Retinal pigment epithelial cell (primary cell): ENCODE measurements at places on chromosomes 7 and 10.

GRCh38 chr10:44126291-44126717 lies 258.6 kb downstream of the CXCL12 start:
- DNase-seq, result no peak

DNA sequence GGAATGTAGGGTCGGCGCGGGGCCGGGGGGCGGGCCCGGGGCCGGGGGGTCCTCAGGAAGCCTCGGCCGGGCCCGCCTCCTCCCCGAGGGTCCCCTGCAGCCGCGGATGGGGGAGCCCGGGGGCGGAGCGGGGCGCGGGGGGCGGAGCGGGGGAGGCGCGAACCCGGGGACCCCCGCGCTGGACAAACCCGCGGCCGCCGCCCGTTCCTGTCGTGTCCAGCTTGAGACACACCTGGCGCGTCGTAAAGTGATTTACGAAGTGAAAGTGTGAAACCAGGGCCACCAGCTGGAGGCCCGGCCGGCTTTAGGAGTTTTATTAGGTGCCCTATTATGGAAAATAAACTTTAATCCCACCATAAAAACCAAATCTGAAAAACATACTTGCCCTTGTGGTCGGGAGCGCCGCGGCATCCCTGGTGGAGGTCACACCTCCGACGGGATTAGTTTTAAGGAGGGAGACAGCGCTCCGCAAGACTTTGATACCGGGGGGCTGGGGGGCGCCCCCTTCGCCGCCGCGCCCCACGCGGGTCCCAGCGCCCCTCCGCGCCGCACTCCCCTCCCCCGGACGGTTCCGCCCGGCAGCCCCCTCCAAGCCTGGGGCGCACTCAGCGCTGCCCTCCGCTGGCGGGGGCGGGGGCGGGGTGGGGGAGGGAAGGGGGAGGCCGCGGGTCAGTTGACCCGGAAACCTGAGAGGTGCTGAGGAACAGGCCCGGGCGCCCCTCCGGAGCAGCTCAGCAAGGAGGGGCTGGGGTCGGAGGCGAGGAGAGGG lies 10.3 kb downstream of the MNX1 start:
- no peak for DNase-seq

DNA sequence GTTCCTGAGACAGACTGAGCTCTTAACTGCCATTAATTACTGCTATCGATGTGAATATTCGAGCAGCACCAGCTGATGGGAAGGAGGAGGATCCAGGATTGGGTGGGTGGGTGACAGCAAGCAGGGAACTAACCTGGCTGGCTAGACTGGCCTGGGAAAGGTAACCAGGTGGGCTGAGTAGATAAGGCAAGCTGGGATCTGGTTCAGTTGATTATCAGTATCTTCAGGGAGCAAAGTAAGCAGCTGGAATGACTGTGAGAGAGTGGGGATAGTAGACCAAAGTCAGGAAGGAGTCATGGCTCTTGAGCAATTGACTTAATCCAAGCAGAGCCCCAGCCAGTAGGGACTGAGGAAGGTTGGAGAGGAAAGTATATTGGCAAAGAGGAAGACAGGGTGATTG lies 46.9 kb upstream of the KMT2E start:
- no peak for DNase-seq

- no peak for DNase-seq
These were observed 22.2 kb downstream of the GSAP start for GRCh38 chr7:77393954-77394353.

DNA sequence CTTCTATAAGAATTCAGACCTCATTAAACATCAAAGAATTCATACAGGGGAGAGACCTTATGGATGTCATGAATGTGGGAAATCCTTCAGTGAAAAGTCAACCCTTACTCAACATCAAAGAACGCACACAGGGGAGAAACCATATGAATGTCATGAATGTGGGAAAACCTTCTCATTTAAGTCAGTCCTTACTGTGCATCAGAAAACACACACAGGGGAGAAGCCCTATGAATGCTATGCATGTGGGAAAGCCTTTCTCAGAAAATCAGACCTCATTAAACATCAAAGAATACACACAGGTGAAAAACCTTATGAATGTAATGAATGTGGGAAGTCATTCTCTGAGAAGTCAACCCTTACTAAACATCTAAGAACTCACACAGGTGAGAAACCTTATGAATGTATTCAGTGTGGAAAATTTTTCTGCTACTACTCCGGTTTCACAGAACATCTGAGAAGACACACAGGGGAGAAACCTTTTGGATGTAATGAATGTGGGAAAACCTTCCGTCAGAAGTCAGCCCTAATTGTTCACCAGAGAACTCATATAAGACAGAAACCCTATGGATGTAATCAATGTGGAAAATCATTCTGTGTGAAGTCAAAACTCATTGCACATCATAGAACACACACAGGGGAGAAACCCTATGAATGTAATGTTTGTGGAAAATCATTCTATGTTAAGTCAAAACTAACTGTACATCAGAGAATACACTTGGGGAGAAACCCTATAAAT lies 24.1 kb downstream of the ZNF37A start:
- no peak for DNase-seq

- no peak for DNase-seq
These were observed 38.3 kb upstream of the ZNF248 start for GRCh38 chr10:37895674-37896073.

DNA sequence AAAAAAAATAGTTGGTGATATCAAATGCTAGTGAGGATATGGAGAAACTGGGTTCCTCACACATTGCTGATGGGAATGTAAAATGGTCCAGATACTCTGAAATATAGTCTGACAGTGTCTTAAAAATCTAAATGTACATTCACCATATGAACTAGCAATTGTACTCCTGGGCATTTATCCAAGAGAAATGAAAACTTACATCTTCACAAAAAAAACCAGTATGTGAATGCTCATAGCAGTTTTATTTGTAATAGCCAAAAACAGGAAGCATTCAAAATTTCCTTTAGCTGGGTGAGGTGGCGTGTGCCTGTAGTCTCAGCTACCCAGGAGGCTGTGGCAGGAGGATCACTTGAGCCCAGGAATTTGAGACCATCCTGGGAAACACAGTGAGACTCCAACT lies 2.1 kb upstream of the SSC4D start:
- DNase-seq, result no peak

DNA sequence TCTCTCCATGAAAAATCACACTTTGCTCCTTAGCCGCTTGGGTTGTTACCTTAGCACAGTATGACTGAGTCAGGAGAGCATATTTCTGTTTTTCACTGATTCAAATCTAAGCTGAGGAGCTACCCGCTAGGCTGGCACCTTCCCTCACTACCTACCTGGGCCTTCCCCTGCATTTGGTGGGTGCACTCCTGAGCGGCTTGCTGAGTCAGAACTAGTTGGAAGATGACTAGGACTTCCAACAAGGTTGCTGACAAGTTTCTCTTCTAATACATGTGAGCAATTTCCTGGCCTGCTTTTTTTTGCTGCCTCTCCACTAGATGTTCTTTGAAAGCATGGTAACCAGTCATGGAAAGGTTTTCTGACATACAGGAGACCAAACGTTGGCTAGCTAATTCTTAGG lies 43.8 kb upstream of the SEC61G start:
- no peak for DNase-seq

GRCh38 chr10:95384011-95384704 lies 93.4 kb upstream of the PDLIM1 start:
- DNase-seq, result no peak

DNA sequence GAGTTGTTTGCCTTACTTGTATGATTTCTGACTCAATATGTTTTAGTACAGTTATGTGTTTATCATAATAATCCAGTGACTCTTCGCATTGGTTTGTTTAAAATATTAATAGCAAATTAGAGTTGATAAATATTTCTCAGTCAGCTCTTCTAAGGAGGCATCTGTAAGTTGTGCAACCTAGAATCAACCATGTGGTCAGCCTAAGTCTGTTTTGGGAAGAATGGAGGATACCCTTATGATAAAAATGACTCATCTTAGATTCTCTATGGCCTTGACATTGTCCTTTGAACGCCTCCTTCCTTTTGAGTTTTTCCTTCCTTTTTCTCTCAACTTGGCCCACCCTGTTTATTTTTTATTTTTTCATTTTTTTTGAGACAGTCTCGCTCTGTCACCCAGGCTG lies 18.8 kb downstream of the DNAJC9 start:
- no peak for DNase-seq

GRCh38 chr10:100740476-100741377 lies 4.7 kb upstream of the PAX2 start:
- no peak for DNase-seq

GRCh38 chr7:47314248-47314647 lies 267.7 kb downstream of the TNS3 start:
- no peak for DNase-seq

DNA sequence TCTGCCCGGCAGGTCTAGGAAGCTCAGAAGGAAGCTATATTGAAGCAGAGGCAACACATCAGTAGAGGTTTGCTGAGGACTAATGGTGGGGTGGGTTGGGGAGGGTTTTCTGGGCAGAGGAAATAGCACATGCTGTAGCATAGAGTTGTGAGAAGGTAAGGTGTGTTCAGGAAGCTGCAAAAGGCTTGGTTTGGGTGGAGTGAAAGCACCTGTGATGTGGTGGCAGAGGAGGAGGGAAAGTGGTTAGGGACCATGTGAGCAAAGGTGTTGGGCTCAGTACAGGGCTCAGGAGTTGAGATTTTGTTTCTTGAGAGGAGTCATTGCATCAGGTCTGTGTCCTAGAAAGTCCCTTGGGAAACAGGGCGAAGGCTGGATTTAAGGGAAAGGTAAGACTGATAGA lies 294.6 kb downstream of the SORCS3 start:
- DNase-seq, result no peak

DNA sequence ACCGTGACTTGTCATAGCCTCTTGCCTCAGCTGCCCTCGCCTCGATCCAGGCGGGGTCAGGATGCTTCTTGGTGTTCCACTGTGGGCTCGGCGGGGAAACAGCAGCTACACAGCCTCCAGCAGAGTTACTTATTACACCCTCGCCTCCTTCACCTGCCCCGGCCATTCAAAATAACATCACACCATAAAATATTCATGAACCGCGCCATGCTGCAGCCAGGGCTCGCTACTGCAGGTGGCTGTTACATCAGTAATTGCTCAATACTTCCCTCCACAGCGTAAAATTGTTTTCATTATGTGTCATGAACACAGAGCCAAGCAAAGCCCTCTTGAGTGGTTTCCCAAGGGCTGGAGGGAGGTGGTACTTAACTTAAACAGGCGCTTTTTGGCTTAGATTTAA lies 241.5 kb upstream of the SP8 start:
- peak; percentile 4 for DNase-seq

- DNase-seq, result no peak
These were observed 75.8 kb downstream of the PODXL start for GRCh38 chr7:131480384-131481315.

DNA sequence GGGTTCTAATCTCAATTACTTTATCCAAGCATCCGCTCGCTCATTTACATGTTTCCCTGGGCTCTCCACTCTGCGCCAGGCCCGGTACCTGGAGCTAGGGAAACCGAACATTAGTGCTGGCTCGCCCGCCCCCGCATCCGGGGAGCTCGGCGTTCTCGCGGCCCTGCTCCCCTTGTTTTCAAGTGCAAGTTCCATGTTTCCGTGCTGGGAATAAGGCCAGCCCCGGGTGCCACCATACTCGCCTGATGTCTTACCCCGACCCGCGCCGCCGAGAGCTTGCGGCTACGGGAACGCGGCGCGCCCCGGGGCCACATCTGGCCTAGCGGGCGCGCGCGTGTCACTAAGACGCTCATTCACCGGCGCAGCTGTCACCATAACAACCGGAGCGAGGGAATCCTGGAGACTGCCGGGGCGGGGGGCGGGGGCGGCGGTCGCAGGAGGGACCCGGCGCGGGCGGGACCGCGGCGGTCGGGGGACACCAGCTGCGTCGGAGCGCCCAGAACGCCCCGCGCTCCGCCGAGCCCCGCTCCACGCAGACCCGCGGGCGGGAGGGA lies at the start of gene NEURL1:
TSS of gene NEURL1 (plus strand) at position 344 of the 554 bp plus-strand sequence. CDS start 683 bp downstream, outside the sequence.
- DNase-seq, result no peak

DNA sequence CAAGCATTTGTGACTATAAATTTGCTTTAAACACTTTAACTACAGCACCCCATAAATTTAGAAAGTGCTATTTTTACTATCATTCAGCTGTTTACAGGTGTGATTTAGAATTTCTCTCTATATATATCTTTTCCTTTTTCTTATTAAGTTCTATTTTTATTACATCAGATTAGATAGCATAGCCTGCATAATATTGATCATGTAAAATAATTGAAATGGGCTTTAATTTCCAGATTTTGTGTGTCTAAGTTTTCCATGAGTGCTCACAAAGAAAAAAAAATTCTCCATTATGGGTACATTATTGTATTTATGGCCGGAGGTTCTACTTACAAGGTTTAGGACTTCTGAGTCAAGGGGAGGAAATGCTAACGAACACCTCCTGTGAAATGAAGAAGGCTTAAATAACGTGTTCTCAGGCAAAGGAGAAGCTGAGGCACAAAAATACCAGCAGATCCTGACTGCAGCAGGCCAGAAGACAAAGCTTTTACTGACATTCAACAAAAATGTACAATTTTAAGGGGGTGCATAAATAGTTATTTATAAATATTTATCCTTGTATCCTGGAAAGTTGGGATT lies 114.2 kb downstream of the RNF133 start:
- no peak for DNase-seq

- no peak for DNase-seq
These were observed 19.7 kb downstream of the ESYT2 start for GRCh38 chr7:158809596-158809995.

- DNase-seq, result no peak
These were observed at the start of gene TMEM130 for GRCh38 chr7:98869597-98870120. Gene TMEM130, minus strand, starts transcription at chr7:98870014. Its CDS starts 153 bp downstream, at chr7:98869861.

DNA sequence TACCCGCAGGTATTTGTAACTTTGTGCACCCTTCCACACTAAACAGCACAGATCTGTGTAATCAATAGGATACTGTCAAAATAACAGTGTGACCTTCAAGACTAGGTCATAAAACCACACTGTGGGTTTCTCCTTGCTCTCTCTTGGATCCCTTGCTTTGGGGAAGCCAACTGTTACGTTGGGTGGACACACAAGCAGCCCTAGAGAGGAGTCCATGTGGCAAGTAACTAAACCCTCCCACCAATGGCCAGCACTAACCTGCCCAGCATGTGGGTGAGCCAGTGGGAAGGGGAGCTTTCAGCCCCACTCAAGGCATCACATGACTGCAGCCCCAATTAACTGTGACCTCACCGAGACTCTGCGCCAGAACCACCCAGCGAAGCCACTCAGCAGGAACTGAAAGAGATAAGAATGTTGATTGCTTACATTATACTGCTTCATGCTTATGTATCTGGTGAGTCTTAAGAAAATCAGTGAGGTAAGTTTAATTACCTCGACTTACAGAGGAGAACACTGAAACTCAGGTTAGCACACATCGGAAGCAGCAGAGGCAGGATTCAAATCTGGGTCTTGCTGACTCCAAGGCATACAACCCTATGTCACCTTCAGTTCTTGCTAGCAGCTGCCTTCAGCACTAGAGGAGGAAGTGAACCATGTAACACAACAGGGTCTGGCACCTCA lies 9.4 kb upstream of the ZC3HAV1 start:
- DNase-seq, result no peak

GRCh38 chr10:6101181-6101580 lies 12.3 kb downstream of the RBM17 start:
- DNase-seq, result no peak

DNA sequence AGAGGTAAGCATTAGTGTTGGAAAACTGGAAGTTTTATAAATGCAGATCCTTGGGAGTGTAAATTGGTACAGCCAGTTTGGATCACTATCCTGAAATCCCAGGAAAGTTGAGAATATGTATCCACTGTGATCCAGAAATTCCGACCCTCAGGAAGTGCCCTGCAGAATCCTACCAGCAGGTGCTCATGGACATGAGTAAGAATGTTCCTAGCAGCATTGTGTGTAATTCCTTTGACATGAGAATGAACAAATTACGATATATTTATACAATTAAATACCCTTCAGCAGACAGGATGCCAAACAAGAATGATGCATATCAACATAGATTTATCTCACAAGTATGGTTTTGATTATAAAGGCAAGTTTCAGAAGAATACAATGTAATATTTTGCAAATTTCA lies 181.6 kb downstream of the XPNPEP1 start:
- no peak for DNase-seq

- peak; percentile 6 for DNase-seq
These were observed 128.0 kb downstream of the MBL2 start for GRCh38 chr10:52644373-52645186.
